Esophagus mucosa (tissue), 1 donor: ENCODE measurements at places on chromosomes 11 and 22.

- no peak for ATAC-seq
Observed at GRCh38 chr11:132123854-132124835, 753.7 kb downstream of the NTM start.

DNA sequence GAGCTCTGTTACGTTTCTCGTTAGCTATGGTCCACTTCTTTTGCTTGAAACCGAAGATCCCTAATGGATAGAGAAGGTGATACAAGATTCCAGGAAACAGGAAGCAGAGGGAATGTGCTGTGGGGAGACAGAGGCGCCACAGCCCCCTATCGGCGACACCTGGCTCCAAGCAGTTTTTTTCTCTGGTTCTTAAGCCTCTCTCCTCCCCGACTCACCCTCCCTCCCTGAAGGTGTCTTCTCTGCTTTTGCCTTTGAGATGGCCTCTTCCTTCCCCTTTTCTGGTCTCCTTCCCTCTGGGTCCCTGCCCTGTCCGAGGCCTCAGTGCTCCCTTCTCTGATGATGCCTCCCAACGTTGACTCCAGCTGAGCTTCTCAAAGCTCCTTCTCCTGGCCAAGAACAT, 14.2 kb upstream of the APOBEC3A start:
- ATAC-seq: no peak

GRCh38 chr11:110376711-110377324, 52.9 kb upstream of the FDX1 start:
- peak; percentile 80 for ATAC-seq

DNA sequence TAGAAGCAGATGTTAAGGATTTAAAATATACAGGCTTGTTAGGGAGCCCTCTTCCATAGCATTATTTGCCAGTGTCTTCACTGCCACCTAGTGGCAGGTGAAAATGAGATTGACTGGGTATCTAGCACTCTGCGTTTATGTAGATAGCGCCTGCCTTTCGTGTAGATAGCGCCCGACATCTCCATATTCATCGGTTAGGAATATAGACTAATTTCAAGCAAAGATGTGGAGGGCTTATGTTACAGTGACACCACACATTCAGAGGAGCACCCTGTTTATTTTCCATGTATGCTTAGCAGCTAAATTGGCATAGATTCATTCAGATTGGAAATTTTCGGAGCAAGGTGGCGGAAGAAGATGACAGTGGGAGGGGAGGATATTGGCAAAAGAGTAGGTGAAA, 72.0 kb downstream of the SLC5A12 start:
- peak; percentile 78 for ATAC-seq

- ATAC-seq: no peak
Observed at GRCh38 chr11:78996007-78996406, 421.3 kb upstream of the NARS2 start.

GRCh38 chr11:130712480-130712879, 203.8 kb downstream of the SNX19 start:
- no peak for ATAC-seq

DNA sequence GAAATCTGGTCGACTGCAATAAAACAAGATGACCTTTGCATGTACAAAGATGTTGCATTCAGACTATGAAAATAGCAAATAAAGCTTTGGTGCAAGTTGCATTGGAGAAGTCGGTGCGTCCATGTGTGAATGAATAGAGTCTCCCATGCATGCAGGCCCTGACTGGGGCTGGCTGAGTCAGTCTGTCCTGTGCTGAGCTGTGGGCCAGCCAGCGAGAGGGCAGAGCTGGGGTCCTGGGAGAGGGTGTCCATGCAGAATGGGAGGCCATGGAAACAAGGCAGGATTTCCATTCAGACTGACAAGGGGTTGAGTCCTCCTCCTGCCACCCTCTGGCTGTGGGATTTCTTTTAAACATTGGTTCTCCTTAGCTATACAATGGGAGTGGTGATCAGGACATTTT, 2.3 kb upstream of the CRYBB3 start:
- no peak for ATAC-seq

DNA sequence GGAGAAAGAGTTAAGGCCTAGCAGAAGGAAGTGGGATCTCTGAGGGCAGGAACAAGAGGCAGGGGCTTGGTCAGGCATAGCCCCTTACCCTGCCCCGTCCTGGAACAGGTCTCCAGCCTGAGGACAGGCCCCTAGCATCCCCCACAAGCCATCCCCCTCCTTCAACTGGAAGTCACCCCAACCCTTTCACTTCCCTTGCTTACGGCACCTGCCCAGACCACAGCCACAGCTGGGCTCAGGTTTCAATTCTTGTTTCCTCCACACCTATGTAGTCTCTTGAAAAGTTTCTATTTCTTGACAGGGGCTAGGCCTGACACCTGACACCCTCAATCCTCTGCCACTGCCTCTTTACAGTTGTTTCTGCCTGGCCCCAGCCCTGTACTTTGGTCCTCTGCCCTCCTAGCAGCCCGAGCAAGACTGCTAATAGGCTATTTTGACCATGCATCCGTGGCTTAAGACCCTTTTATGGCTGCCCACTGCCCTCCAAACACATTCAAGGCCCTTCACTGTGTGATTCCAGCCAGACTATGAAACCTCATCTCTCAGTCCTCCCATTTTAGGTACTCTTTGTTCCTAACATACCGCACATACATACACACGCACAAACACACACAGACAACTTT, 10.9 kb upstream of the FCHSD2 start:
- peak; percentile 68 for ATAC-seq

DNA sequence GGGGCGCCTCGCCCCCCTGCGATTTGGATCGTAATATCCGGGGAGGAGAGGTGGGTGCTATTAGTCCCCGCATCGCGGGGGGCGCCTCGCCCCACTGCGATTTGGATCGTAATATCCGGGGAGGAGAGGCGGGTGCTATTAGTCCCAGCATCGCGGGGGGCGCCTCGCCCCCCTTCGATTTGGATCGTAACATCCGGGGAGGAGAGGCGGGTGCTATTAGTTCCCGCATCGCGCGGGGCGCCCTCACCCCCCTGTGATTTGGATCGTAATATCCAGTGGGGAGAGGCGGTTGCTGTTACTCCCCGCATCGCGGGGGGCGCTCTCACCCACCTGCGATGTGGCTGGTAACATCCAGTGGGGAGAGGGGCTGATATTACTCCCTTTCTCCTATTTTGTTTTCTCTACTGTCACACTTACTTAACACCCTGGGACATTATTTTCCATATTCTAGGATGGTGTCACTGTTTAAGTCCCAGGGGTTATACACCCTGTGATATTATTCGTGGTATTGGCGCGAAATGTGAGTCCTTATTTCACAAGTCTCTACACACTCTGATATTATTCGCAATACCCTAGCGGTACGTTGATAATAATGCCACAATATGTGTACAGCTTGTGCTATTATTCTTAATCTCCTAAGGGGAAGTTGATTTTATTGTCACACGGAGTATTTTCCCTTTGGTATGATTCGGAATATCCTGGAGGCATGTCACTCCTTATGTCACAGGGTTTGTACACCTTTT, 57.8 kb upstream of the ALDH3B2 start:
- no peak for ATAC-seq

GRCh38 chr11:95228081-95228749, 2.8 kb downstream of the SESN3 start:
- no peak for ATAC-seq

GRCh38 chr22:17938484-17938924, 85.9 kb downstream of the MICAL3 start:
- ATAC-seq: no peak

DNA sequence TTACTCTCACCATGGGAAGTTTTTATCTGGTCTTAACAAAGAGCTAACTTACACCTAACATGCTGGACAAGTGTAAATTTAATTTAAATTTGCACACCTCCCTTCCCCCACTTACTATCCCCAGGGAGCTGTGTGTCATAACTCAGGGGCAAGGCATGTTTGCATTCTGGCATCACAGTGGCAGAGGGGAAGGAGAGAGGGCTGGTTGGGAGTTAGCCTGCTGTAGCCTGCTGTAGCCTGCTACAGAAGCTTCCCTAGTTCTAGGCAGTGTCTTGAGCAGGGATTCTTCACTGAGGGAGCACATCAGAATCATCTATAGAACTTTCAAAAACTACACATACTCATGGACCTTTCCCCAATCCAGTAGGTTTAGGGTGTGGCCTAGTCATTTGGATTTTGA, 49.3 kb upstream of the PAX6 start:
- no peak for ATAC-seq

GRCh38 chr11:61071208-61071681, 31.0 kb upstream of the CD5 start:
- ATAC-seq: peak; percentile 22

- no peak for ATAC-seq
Observed at GRCh38 chr11:71538666-71538990, 803 bp downstream of the KRTAP5-8 start.

GRCh38 chr11:93005239-93005638, 35.8 kb downstream of the MTNR1B start:
- peak; percentile 84 for ATAC-seq

- no peak for ATAC-seq
Observed at GRCh38 chr22:29208502-29208862, 2.8 kb downstream of the EMID1 start.

GRCh38 chr11:121696177-121696871, 243.6 kb upstream of the SORL1-AS1 start:
- ATAC-seq: no peak

- no peak for ATAC-seq
Observed at GRCh38 chr11:64444838-64445441, 86.0 kb downstream of the RPS6KA4 start.

GRCh38 chr11:19573666-19574065, 139.0 kb upstream of the NAV2 start:
- no peak for ATAC-seq

DNA sequence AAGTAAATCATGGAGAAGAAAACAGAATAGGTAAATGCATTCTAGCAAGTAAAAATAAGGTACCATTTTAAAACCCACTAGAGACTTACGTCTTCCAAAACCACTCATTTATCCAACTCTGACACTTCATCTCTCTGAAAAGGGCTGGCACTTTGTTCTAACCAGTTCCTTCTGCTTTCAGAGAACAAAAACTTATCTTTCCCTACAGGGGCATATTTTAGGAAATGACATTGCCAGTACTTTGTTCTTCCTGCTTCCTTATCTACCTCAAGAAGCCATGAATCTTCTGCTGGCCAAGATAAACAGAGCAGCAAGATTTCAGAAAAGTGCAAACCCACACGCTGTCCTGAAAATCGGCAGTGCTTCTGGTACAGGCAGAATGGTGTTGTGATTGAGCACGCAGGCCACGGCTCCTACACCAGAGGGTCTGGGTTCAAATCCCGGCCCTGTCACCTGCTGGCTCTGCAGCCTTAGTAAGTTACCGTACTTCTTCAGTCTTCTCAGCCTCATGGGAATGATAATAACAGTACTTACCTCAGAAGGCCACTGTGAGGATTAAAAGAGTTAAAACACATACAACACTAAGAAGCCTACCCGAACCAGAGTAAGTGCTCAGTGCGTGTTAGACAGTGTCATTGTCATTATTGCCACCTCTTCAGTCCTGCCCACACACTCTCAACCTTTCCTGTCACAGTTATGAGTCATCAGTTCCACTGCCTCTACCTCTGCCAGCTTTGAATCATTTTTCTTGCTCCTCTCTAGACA, 11.0 kb downstream of the MPZL3 start:
- ATAC-seq: peak; percentile 90

DNA sequence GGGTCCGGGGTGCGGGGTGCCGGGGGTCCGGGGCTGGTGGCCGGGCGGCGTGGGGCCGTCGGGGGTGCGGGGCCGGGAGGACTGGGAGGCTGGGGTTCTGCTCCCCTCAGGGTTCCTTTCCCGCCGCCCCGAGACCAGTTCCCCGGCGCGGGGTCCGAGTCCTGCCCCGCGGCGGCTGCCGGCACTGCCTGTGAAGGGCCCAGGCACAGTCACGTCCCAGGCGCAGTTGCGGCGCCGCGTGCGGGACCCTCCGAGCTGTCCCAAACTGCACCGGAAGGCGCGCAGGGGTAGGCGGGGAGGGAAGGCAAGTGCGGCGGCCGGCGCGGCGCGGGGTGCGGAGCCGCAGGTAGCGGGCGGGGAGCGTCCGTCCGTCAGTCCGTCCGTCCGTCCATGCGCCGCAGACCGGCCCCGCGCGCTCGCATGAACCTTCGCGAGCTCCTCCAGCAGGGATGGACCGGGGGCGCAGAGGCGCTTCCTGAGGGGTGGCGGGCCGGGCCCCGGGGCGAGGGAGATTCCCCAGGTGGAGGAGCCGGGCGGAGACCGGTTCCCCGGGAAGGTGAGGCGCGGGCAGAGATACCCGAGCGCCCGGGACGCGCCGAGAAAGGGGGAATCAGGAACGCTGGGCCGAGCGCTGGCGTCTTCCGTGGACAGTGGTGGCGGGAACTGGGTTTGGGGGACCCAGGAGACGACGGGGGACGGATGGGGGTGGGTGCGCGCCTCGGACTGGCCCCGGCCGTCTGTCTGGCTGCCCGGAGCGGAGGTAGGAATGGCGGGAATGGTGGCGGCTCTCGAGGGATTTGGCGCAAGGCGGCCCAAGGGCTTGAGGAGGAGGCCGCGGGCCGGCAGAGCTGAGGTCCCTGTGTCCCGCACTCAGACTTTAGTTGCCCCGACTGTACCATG, 3.1 kb upstream of the ADORA2A start:
- peak; percentile 5 for ATAC-seq

DNA sequence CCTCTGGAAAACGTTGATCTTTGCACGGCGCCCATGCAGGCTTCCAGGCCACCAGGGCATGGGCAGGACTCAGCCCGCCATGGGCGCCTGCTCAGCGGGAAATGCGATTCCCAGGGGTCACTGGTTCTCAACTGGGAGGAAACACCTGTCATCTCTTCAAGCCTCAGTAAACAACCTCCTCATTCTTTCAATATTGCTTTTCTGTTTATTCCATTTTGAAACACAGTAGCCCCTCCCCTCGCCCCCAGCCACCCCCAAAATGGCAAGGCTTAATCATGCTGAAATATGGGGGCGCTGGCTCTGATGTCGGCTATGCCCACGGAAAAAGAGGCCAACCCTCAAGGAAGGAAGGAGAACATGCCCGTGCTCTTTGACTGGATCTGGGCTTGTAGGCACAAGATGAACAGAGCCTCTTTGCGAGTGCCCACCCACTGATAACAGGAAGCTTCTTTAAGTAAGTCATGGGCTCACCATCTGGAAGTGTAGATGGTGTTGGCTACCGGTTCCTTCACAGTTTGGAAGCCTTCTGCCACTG, 594 bp upstream of the POU2AF1 start:
- peak; percentile 37 for ATAC-seq

DNA sequence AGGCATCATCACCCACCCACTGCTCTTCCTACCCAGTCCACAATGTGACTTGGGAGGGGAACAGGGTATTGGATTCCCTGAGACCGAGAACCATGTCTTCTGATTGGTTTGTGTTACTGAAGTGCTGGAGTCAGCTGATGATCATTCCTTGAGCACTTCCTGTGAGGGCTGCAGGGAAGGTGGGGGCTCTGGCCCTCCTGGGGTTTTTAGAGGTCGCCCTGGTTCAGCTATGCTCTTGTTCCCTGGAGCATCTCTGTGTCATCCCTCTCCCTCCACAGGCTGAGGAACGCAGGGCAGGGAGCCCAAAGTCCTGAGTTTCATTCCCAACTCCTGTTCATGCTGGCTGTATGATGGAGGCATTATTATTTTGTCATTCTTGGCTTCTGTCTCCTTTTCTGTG, 6.7 kb downstream of the ZC3H7B start:
- ATAC-seq: no peak
